Activated naive CD4-positive, alpha-beta T cell treated with anti-CD3 and anti-CD28 coated beads, Interleukin-2, amount 50 U/mL, for 72 hours (primary cell): ENCODE measurements at places on chromosomes 3 and 15. TPM values are rescaled to one million over a fixed set of nuclear protein-coding genes. Genes with fewer than 3 reads are reported as not detected.

- DNase-seq = no peak
Observed at GRCh38 chr3:20047976-20048883, 8.0 kb downstream of the KAT2B start.

DNA sequence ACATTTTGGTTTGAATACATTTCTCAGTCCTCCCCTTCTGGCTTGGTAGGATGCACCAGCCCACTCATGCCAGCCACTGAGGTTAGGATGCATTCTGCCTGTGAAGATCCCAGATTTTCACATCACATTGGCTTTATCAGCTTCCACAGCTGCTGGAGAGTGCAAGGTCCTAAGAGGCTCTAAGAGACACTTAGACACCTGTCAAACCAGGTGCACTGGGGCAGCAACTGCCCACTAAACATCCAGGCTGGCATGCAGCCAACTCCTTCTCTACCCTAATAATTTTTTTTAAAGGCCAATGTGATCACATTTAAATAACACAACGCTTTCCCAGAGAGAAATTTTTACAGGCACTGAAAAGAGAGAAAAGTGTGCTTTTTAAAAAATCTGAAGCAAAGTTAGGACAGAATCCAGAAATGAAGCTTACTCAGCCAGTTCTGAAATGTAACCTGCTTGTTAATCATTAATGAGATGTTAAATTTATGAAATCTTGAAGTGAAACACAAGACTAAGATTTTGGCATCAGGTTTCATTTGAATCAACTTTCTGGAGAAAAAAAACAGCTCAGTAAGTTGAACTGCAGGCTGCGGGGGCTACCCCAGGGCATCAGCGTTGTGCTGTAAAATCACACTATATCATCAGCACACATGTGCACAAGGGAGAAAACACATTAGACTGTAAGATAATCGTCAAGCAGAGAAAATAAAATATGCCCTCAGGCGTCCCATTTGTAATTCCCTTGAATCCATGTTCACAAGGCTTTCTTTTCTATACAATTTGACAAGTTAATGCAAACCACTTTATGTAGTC lies 312.9 kb downstream of the ZBBX start:
- DNase-seq = no peak

DNA sequence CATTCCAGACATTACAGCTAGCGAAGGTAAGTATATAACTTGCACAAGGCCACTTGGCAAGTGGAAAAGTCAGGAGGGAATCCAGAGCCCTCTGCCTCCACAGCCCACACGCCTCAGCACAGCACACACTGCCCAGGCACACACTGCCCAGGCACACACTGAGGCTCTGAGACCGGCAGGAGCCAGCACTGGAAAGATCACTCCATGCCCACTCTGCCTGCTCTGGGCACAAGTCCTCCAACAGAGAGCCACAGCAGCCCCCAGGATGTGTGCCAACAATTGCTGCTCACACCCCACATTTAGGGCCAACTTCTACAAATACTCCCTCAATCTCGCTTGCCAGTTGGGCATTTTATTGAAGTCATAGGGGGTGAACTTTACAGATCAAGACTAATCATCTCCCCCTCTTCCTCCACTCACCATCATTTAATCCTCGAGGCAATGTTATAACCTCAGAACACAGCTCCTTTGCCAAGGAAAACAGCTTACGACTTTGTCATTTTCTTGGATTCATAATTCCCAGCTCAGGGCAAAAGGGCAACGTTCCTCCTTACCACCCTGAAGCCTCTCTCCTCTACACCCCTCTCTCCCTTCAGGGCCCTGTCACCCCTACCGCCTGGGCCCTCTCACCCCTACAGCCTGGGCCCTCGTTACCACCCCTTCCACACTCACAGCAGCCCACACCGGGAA lies 53.0 kb upstream of the TPM1 start:
- DNase-seq = no peak

DNA sequence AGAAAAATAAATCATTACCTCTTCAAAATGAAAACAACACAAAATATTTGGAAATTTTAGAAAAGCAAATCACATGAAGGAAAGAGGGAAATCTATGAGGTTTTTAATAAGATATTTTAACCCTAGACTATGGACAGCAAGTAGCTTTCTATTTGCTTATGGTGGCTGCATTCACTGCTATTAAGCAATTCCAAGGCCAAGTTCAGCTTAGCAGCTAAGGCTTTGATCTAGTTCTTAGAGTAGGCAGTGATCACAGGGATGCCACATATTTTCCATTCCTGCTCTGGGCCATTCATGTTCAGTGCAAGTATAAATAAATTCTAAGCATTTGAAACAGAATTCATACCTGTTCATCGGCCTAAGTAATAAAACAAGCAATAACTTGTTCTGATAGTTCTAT lies 235.3 kb downstream of the CDIN1 start:
- no peak for DNase-seq

TMEM158 gene
- total RNA-seq = not detected

MESP2 gene
- not detected for total RNA-seq

PHLDB2 gene
- 1.9 TPM for total RNA-seq

CD200 gene
- total RNA-seq = 63.3 TPM
